ENCODE measurements at places on chromosomes 1 and 21.

- DNase-seq = no peak
These were observed 716 bp upstream of the MTARC1 start for GRCh38 chr1:220786057-220786336.

GRCh38 chr1:89133747-89134146 is 7.8 kb upstream of the GBP2 start:
- DNase-seq = no peak

DNA sequence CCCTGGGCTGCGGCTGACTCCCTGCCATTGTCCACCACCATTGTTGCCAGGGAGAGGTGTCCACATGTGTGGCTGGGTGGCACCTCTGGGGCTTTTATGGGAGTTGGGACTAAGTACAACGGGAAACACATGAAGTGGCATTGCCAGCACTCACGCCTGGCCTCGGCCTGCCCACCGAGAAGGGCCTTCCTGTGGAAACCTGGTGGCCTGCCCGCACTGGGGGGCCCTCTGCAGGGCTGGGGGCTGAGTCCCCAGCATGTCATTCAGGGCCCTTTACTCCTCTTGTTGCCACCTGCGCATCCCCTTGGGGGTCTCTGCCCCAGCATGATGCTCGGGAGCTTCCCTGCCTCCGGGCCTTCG is 35.5 kb upstream of the RUNX3 start:
- DNase-seq = no peak

- no peak for DNase-seq
These were observed 26.4 kb upstream of the GOLT1A start for GRCh38 chr1:204240233-204240632.

DNA sequence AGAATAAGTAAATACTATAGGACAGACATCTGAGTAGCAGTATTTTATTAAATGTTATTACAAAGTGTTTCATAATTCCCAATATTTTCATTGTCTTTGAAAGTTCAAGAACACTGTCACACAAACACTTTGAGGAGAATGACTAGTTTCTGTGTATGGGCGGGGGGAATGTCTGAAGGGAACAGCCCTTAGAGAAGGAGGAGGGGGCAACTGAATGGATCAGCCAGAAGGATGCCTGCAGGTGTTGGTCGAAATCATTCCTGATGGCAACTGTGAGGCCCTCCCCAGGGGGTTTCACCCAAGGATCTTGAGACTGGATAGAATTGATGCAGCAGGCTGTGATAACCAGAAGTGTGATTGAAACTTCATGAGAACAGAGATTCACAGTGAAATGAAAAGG is 223.2 kb upstream of the C1orf87 start:
- DNase-seq = no peak

GRCh38 chr1:63936276-63936675 is 162.5 kb downstream of the ROR1 start:
- DNase-seq = no peak

DNA sequence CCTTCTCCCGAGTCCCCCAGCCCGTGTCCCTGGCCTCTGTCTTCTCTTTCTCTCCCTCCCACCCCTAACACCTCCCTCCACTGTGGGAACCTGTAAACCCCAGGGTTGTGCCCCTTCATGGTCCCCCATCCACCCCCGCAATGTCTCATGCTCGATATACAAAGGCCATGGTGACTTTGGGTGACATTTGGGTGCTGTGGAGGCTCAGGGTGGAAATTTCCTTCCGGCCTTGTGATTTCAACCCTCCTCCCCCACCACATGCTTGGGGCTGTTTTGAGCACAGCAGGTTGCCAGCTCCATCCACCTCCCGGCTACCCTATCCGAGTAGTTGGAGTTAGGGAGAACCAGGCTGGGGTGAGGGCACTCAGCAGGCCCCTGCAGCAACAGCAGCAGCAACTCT is 25.7 kb upstream of the VPS13D start:
- DNase-seq = no peak

DNA sequence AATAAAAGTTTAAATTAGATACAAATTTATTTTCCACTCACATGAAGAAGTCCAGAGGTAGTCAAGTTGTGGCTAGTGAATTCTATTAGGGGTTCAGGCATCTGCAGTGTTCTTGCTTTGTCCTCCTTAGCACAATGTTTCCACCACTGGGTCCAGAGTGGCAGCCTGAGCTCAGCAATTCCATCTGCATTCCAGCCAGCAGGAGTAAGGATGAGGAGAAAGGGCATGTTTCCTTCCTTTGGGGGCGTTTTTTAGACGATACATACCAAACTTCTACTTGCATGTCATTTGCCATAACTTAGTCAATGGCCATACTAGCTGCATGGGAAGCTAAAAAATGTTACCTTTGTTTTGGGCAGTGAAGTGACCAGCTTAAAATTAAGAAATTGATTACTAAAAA is 98.5 kb upstream of the VANGL1 start:
- no peak for DNase-seq

- no peak for DNase-seq
These were observed 143.5 kb downstream of the ELAVL4 start for GRCh38 chr1:50252196-50252595.

- DNase-seq = peak; percentile 44
These were observed 3.6 kb upstream of the SETDB1 start for GRCh38 chr1:150922519-150922975.

DNA sequence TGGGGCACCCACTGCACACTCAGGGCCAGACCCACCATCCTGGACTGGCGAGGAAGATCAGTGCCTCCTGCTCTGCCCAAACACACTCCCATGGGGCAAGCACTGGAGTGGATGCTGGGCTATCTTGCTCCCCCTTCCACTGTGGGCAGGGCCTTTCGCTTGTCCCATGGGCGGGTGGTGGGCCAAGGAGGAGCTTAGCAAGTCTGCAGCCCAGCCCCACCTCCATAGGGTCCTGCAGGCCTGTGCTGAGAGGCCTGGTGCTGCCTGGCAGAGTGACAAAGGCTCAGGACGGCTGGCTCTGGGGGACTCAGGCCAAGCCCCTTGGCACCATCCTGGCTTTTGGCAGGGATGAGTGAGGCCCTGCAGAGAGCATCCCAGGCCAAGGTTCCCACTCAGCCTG is 89.4 kb downstream of the PTPRU start:
- no peak for DNase-seq

- no peak for DNase-seq
These were observed 116.8 kb upstream of the SMYD2 start for GRCh38 chr1:214164173-214164572.

GRCh38 chr1:241622669-241623068 is 17.5 kb downstream of the CHML start:
- no peak for DNase-seq

GRCh38 chr1:78340006-78340405 is 150.8 kb upstream of the PTGFR start:
- DNase-seq = no peak

- no peak for DNase-seq
These were observed 22.7 kb downstream of the SERINC2 start for GRCh38 chr1:31435471-31436409.

- no peak for DNase-seq
These were observed 227.5 kb downstream of the HMCN1 start for GRCh38 chr1:185961664-185962063.

All from activated CD4-positive, alpha-beta T cell treated with anti-CD3 and anti-CD28 coated beads, Interleukin-2, amount 50 U/mL, for 24 hours (primary cell).